SJSA1 (cell line): ENCODE measurements at places on chromosomes 12 and 14.

GRCh38 chr12:121812320-121812871 is 8.6 kb downstream of the SETD1B start:
- DNase-seq: peak; percentile 39

GRCh38 chr14:35932136-35932535 is 106.0 kb downstream of the BRMS1L start:
- DNase-seq: no peak

GRCh38 chr14:36207500-36207899 is 31.0 kb upstream of the PTCSC3 start:
- DNase-seq: no peak

GRCh38 chr12:27982951-27983350 is 10.4 kb upstream of the PTHLH start:
- no peak for DNase-seq

DNA sequence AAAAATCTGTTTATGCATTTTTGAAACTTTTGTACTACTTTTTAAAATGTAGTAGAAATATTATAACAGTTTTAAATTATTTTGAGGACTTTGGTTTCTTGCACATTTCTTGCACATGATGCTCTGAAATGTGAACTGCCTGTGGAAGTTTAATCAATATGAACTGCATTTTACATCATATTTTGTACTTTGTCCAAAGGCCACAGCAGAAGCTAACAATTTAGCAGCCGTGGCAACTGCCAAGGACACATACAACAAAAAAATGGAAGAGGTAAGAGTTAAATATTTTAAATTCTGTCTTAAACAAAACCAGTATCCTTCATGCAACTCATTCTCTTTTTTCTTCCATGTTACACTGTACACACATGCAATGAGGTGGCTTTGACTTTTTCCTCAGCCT is 45.1 kb downstream of the SAV1 start:
- DNase-seq: no peak

DNA sequence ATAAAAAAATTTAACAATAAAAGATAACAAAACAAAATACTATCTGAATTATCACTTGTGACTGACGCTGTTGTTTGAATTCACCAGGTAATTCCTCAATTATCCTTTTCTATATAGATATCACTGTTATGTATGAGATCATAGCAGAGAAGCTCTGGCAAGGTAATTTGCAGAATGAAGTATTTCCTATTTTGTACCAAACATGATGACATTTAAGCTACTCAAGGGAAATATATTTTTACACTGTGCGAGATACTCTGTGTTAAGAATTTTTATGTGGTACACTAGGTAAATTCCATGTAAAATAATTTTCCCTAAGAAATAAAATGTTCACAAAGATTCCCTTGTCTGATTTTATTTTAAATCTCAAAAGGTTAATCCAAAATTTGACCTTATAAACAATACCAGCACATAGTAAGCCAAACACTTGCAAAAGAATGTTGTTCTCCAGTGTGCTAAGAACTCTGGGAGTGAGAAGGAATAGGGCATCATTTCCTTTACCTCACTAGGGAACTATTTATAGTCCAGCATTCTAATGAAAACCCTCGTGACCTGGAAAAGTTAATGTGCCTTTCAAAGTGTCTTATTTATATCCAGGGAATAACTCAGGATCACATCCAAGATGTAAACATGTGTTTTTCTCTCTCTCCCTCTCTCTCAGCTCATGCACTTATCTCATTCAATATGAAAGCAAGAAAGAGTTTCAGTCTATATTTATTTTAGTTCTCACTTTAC is 115.2 kb upstream of the RAP1B start:
- DNase-seq: peak; percentile 15

DNA sequence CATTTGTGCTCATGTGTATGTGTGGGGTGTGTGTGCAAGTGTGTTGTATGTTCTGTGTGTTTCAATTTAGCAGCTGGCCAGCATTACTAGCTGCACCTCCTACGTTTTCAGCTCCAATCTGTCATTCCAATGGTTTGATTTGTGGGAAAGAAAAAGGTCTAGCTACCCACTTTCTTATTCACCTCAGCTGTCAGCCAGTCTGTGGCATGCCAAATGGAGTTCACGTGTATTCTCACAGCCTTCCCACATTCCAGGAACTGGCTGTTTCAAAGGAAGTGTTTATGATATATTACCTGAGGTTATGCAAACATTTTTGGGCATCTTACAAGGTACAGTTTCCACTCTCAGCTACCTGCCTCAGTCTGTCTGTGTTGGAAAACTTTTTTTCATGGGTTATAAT is 220.2 kb upstream of the CPNE8 start:
- DNase-seq: no peak

DNA sequence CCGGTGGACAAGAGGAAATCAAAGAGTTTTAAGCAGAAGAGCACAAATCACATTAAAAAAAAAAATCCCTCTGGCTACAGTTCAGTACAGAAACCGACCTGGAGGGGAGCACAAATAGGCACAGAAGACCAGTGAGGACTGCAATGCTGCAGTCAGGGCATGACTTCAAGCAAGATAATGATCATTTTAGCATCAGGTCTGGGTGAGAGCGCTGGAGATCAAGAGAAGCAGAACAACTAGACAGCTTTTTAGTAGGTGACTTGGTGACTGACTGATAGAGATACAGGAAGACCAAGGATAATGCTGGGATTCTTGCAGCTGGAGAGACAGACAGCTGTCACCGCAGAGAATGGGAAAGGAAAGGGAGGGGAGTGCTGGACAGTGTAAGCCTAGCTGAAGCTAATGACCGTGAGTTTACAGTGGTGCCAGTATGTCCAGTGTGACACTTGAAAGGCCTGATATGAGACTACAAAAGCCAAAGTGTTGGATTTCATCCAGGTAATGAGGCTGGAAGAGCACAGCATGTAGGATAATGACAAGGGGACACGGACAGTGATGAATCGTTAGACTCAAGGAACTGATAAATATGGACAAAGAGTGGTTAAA is 5.6 kb downstream of the NFYB start:
- DNase-seq: no peak

DNA sequence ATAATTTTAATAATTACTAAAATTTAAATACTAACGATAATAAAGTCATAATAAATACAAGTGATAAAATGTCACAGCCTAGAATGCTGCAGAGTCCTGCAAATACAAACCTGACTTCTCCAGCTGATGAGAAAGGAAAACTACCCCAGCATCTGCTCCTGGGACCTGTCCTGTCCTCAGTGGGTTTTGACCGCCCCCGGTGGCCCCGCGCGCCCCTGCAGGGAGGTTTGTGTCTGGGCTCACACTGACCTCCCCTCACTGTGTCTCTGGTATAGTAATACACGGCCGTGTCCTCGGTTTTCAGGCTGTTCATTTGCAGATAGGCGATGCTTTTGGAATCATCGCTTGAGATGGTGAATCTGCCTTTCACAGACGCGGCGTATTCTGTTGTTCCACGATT is 1139.4 kb downstream of the TMEM121 start:
- no peak for DNase-seq

DNA sequence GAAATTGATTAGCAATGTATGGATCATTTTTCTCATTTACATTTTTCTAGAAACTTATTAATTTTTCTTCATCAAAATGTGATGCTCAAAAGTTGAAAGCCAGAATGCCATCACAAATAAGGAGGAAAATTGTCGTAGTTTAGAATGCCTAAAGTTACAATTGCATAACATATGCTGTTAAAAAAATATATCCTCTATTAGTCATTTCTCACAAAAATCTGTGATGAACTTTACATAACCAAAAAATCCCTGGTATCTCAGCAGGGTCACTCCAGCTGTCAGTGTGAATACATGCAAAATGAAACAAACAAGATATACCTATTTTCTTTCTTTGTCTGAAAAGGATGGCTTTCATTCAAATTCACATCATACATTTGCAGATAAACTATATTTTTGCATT is 358.9 kb downstream of the PAWR start:
- DNase-seq: no peak

DNA sequence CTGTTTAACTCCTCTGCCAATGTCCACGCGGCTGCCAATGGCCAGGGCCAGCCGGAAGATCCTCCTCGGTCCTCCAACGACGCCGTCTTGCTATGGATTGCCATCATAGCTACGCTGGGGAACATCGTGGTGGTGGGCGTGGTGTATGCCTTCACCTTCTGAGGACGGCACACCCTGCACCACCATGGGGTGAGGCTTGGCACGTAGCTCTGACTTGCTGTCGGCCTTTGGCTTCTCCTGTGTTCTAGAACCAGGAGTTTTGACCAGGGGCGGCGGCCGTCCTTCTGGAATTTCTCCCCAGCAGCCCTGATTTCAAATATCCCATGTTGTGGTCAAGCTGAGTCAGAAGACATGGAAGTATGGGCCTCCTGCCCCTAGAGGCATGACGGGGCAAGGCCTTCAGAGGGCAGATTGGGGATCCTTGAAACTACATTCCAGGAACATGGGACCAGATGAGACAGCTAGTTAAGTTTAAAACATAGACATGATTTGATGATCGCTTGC is 47.5 kb downstream of the C14orf132 start:
- no peak for DNase-seq

DNA sequence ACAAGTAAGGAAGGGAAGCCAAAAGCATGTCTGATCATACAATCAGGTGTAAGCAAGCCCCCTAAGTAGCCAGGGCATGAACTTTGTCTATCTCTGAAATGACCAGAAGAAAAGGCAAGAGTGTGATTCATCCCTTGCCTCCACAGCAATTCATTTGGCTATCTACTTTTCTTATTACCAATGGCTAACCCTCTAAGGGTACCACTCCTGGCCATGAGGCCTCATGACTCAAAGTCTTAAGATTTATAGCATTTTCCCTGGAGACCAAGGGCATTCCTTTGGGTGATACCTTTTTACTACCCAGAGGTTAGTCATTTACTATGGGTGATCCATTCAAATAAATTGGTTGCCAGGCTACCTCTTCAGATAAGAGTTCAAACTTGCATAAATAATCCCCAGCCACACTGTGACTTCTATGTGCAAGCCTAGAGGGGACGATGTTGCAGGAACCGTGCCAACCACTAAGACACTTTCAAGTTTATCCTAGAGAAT is 1.5 kb upstream of the LGALS3 start:
- DNase-seq: no peak

- no peak for DNase-seq
Observed at GRCh38 chr14:33118668-33119067, 180.0 kb downstream of the NPAS3 start.

- DNase-seq: no peak
Observed at GRCh38 chr14:99643343-99643742, 1.6 kb upstream of the HHIPL1 start.

DNA sequence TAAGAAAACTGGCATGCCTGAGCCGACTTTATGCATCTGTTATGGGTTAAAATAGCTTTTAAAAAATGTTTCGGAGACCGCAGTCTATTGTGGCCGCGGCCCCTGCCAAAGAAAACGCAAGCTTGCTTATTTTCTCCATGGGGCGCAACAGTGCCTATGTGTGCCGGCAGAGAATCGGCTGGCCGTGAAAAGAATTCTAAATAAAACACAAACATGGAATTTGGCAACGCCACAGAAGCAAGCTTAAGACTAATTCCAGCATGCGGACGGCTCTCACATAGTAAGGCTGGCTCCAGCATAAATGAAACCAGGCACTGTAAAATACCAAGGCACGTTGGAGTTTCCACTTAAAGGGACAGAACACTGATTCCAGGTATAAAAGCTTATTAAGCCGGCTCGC is 56.7 kb downstream of the BCL11B start:
- DNase-seq: peak; percentile 72

DNA sequence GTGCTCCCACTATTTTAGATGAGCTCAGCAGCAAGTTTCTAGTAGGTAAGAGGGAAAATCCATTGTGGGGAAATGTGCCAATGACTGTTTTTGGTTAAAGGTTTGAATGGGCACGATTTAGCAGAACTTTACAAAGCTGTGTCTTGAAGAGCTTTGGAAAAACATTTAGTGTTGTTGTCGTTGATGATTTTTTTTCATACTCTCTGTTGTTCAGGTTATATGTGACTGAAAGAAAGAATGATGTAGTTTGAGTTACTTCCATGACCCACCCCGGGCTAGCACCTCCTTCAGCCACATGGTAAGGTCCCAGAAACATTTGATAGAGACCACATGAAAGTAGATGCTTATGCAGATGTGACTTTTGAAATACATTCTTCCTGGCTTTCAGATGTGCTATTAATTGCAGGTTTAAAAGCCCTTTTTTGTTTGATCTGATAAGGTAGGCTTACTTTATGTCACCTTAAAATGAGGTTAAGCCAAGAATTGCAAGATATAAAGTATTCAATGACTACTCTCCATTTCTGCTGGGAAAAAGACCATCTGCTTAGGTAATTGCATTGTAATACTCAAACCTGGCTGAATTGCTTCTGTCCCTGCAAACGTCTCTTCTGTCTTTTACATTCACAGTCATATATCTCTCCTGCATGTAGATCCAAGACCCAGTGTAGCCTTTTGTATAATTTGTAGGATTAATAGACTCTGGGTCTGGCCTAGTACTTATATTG is 250.6 kb downstream of the RGS6 start:
- no peak for DNase-seq

GRCh38 chr12:5456906-5457305 is 25.0 kb downstream of the NTF3 start:
- peak; percentile 66 for DNase-seq

GRCh38 chr14:99077076-99077843 is 194.7 kb downstream of the BCL11B start:
- DNase-seq: no peak

DNA sequence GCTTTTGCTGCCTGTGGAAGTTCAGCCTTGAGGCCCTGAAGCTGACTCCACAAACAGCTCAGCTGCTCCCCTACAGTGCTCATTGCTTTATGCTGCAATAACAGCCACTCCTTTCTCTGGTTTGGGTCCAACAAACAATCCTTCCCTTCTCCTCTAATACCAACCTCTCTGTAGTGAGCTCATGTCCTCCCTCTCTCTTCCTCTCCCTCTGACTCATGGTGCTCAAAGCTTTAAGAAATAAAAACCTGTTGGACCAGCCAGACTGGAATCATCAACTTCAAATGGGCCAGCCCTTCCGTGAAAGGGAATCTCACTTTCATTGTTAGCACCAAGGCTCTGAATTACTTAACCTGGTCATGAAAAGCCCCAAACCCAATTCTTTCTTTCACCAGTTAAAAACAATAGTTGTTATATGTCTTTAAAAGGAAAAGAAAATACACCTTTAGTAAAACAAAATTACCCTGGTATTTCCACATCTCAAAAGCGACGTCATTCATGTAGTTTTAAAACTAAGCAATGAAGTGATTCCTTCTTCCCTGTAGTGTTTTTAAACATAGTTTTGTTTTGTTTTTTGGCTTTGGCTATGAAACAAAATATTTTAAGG is 126.4 kb downstream of the DUSP6 start:
- no peak for DNase-seq

- DNase-seq: no peak
Observed at GRCh38 chr14:38211255-38211735, 3.6 kb downstream of the SSTR1 start.

- DNase-seq: no peak
Observed at GRCh38 chr12:89208661-89209096, 143.6 kb downstream of the DUSP6 start.

- no peak for DNase-seq
Observed at GRCh38 chr12:102010265-102010994, 51.4 kb downstream of the WASHC3 start.

- no peak for DNase-seq
Observed at GRCh38 chr14:30204431-30204980, 276.9 kb upstream of the PRKD1 start.
